ENCODE measurements at places on chromosomes 7 and 10.

DNA sequence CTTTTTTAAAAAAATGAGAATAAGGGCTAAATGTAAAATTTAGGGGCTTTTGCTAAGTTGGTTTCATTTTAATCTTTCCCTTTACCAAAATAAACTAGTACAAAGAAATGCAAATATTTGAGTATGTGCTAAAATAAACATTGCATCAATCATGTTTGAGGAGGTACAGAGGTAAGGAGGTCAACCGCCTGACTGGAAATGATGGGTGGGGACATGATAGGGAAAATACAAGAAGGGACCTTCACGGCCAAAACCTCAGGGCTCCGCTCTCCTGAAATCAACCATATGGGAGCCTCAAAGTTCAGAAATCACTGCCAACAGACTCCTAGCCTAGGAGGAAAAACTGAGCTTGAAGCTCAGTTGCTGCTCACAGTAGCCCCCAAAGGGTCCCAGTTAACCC lies 207.6 kb downstream of the AHR start:
- no peak for DNase-seq

DNA sequence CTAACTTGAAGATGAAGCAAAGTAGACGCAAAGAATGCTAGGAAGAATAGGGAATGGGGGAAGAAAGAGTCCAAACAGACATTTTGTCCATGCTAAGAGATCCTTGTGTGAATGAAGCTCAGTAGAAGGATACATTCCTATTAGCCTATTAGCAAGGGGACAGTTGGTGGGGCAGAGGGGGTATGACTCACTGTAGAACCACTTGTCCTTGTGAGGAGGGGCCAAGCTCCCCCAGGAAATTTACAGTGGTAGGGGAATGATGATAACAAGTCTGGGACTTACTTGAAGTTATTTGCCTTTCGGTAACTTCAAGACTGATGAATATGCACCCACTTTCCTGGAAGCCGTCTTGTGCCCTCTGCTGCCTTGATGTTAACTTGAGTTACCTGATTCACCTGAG lies 17.2 kb upstream of the SYPL1 start:
- DNase-seq, result no peak

DNA sequence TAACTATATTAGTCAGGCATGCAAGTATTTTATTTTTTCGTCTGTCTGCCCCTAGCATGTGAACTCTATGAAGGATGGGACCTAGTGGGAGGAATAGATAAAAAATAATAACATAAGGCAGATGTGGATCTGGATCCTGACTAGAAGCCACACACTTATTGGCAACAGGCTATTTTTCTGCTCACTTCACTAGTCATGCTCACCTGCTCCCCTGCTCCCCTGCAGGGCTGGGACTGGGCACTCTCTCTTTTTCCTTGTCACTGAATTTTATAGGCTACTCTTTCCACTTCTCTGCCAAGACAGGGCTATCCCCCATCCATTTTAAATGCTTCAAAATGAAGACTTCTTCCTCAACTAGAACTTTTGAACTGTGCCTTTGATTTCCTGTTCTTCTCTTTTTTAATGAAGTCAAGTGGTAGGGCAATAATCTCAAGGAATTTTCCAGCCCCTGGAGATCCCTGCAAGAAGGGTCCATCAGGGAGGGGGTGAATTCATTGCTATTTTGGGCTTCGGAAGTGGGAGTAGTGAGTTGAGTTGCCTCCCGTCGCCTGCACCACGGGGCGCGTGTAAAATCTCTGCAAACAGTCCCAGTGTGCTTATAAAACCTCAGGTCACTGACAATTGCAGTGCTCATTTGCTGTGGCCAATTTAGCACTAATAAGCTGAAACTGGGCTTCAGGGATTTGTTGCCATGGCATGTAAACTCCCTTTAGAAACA lies 156.7 kb upstream of the NPVF start:
- no peak for DNase-seq

DNA sequence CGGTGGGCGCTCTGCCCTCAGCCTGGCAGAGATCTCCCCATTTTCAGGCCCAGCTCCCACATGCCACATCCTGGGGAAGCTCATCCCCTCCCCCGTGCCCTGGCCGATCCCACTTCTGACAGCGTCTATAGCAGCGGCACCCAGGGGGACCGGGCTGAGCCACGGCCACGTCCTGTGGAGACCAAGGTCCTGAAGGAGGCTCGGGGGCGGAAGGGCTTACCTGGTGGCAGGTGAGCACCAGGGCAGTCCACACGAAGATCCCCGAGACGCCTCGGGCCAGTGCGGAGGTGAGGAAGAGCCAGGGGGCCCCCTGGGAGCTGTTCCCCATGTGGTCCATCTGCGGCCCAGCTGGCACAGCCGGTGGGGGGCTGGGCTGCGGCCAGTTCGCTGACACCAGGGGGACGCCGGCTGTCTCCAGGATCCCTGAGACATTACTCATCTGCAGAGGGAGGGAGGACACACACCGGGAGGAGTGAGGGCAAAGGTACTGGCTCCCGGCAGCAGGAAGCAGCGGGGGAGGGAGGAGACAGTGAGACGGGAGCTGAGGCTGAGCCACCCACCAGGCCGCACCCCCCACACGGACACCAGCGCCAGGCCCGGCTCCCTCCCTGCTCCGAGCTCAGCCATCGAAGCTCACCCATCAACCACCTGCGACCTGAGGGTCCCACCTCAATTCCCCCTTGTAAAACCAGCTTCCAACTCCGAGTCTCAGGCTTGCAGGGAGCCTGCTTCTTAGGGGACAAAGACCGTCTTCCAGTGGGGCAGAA lies 776 bp downstream of the TMEM184A start:
- no peak for DNase-seq

- DNase-seq, result no peak
These were observed 30.0 kb downstream of the DUSP5 start for GRCh38 chr10:110527731-110528171.

DNA sequence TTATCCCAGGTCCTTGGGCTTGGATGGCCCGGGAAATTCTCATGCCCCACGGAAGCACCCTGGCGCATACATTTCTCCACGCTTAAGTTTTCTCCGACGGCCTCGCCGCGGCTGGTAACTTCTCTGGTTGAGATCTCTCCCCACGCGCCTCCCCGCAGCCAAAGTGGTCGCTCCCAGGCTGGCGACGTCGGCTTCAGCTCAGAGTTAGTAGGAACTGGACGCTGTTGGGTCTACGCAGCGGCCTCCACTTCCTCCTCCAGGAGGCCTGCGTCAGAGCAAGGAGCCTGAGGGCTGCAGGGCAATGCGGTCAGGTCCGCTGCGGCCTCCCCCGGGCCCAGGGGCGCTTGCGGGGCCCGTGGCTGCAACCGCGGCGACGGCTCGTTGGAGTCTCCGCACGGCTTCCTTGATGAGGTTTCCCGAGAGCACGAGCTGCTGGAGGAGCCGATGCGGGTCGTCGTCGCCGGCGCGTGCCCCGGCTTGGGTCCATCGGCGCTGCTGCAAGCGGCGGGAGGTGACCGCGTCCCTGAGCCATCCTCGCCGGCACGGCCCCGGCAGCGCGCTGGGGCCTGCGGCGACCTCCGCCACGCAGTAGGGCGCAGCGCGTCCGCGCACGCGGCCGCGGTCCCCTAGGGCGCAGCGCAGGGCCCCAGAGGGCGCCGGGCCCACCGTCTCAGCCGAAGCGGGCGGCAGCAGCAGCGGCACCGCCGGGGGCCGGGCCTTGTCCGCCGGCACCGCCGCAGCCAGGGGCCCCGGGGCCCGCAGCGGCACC lies 744 bp downstream of the FRAT2 start:
- no peak for DNase-seq

DNA sequence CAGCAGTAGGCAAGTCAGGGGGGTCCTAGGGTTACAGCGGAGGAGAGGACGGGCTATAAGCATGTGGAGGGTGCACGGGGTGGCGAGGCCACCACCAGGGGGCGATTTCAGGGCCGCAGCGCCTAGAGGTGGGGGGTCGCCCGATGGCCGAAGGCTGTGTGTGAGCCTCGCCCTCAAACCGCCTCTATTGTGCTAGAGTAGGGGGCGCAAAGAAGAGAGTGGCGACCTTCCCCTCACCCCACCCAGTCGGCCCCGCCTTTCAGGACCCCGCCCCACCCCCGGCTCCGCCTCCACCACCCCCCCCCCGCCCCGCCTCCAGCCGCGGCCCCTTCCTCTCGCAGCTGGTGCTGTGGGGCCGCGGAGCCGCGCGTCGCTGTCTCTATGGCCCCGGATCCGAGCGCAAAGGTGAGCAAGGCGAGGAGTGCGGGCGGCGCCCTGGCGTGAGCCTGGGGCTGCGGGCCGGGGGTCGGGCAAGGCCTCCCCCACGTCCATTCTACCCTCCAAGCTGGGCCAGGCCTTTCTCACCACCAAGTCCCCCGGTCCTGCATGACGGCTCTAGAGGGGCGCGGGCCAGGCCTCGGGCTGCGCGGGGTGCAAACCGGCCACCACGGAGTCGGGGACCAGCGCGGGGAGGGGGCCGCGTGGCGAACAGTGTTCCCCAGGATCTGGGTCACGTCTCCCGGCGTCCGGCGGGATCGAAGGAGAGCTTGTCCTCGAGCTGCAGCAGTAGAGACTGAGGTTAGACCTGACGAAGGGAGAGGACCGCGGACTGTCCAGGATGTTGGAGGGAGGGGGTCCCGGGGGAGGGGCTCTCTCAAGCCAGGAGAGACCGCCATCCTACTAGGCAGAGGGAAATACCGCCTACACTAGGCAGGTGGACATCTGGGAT lies at the start of gene SEMA4G:
SEMA4G (plus strand) TSS at position 318 of the 889 bp plus-strand sequence. CDS start 3,409 bp downstream, outside the sequence.
- DNase-seq, result peak; percentile 76

GRCh38 chr7:18503126-18503866 lies 7.7 kb downstream of the HDAC9 start:
- DNase-seq, result no peak

GRCh38 chr7:136018104-136018503 lies 40.9 kb upstream of the MTPN start:
- no peak for DNase-seq

DNA sequence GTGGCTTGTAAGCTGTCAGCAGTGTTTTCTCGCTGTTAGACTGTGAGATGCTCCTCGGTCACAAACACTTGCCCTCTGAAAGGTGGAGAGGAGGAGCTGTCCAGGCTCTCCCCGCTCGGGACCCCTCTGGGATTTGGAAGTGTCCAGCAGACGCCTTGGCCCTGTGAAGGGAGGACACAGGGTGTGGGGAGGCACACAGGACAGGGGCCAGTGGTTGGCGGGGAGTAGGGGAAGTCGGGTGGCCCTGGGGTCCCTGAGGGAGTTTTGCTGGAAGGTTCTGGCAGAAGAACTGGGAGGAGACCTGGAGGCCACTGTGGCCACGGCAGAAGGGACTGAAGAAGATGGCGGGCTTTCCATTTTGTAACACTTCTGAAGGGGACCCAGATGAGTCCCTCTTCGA lies 47.2 kb upstream of the DPYSL4 start:
- no peak for DNase-seq

DNA sequence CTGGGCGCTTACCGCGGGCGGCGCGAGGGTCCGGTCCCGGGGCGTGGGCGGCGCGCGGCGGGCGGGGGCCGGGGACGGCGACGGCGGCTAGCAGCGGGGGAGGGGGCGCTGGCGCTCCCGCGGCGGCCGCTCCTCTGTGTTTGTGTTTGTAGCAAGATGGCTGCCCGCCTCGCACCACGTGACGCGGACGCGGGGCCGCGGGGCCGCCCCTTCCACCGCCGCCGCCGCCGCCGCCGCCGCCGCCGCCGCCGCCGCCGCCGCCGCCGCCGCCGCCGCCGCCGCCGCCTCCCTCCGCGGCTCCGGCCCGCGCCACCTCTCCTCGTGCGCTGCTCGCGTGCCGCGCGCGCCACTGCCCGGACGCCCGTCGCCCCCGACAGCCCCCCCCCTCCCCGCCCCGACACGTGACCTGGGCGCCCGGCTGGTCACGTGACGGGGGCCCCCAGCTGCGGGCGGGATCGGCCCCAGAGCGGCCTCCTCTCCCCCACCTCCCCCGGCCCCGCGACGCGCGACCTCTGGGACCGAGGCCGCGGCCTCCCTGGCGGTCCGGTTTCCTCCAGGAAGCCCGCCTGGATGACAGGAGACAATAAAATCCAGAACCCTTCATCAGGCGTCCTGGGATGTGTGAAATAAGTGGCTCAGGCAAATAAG lies at the start of gene GIGYF1:
GIGYF1 (minus strand) TSS at position 153 of the 648 bp plus-strand sequence. CDS start 6,012 bp downstream, outside the sequence.
- no peak for DNase-seq

DNA sequence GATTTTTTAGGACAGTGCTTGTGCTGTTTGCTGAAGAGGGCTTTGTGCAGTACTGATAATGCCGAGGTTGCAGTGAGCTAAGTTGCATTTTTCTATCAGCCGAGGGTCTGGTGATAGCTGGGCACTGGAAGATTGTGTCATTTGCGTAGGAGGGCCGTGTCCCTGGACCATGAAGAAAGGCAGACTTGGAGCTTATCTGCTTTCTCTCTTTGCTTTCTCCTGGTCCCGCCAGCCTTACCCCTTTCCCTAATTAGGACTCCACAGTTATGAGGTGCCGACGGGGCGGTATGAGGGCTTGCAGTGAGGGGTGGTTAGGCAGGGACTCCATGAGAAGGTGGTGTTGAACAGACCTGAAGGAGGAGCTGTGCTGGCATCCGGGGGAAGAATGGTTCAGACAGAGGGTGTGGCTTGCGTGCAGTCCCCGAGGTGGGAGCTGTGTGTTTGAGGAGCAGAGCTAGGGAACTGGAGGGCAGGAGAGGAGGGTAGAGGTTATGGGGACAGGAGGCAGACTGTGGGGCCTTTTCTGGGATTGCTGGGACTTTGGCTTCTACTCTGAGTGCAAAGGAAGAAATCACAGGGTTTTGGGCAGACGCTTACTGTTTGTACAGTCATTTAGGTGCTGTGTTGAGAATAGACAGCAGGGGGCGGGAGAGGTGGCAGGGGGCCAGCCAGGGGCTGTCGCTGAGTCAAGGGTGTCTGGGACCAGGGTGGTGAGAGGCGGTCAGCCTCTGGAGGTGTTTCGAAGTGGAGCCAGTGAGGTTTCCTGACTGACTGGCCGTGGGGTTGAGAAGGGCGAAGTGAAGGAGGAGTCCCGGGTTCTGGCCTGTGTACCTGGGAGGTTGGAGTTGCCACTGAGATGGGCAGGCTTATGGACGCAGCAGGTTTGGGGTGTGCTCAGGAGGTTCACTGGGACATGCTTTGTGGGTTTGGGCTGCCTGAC lies 43.4 kb downstream of the PRF1 start:
- DNase-seq, result peak; percentile 41

DNA sequence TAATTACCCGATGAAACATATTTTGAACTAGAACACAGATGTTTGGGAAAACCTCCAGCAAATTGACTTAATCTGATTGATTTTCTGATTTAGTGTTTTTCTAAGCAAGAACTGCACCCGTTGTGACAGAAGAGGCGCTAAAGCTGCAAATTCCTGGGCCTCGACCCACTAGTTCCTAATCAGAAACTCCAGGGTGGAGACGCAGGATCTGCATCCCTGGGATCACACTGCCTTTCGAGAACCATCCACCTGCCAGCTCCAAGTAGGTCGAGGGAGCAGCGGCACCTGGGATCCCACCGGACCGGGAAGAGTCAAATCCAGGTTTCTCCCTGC lies 136.8 kb upstream of the CDCA7L start:
- DNase-seq, result no peak

GRCh38 chr10:84534168-84534567 lies 205.8 kb downstream of the CCSER2 start:
- DNase-seq, result no peak

All from progenitor cell of endocrine pancreas (in vitro differentiated cells).